ENCODE measurements at places on chromosomes 3 and 15.

DNA sequence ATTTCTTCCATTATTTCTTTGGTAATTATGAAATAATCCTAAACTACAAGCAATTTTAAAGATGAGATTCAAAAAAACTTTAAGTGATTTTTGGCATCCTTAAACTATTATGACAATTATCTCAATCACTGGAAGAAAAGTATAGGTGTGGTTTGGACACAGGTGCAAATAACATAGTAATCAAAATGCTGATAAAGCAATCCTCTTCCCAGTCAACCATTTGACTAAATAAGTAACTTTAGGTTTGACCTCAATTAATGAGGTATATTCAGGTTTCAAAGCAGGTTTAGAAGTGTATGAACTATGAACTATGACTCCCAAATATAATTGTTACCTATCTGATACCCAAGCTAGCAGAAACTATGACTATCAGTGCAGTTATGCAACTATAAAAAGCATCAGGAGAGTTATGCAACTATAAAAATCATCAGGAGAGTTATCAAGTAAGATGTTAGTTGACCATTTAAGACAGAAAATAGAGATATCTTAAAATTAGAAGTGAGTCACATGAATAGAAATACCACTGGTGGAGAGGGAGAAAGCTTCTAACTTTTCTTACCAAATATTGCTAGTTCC, 8.9 kb upstream of the CNTN3 start:
- DNase-seq, result no peak

DNA sequence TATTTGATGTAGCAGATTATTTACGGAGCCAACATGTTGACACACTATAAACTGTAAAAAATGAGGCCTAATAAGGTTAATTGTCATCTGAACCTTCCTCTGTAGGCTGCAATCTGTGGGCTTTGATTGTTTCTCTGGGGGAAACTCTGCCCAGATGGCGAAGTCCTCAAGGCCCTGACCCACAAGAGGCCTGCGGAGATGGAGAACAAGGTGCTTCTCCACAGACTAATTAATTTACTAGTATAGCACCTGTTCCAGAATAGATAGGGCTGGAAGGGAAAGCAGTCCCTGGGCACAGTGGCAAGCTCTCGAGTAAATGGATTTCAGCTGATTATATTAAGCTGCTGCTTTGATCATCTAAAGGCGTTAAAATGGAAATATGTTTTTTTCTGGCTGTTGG, 338.8 kb upstream of the DNAJC19 start:
- DNase-seq, result no peak

GRCh38 chr15:79990280-79990996, 19.4 kb upstream of the BCL2A1 start:
- DNase-seq, result no peak

- DNase-seq, result no peak
Measured at GRCh38 chr3:193599393-193599792, 6.4 kb downstream of the OPA1 start.

DNA sequence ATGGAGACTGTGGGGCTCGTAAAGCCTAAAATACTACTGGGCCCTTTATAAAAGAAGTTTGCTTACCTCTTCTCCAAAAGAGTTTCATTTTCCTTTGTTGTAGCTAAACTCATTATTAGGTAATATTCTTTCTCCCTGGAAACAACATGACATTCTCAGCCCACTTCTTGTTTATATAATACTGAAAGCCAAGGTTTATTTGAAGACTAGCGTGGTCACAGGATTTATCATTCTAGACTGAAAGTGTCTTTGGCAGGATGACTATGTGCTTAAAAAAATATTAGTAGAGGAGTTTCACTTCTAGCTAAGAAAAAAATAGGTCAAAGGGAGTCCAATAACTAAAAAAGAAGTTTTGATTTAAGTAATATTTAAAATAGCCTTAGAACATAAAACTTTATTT, 1085.2 kb upstream of the CADM2 start:
- DNase-seq, result no peak

All from stimulated activated naive CD8-positive, alpha-beta T cell treated with anti-CD3 and anti-CD28 coated beads, Interleukin-15, Interleukin-2, amounts not matched to agents 100 U/mL and 50 U/mL, for 24 hours (primary cell).